Activated CD4-positive, alpha-beta memory T cell treated with anti-CD3 and anti-CD28 coated beads, Interleukin-2, amount 10 ng/mL, durations not matched to agents 7 days and 5 days (primary cell): ENCODE measurements at places on chromosomes 1 and 21. TPM values are rescaled to one million over a fixed set of nuclear protein-coding genes. Genes with fewer than 3 reads are reported as not detected.
A peak's percentile ranks its signal among the peaks of the same experiment; 100 is the strongest.

The RHCE gene
- not detected for total RNA-seq

- DNase-seq = no peak
- peak overlapping the region; percentile 48 for H3K27ac ChIP-seq
- H3K36me3 ChIP-seq = no peaks in the 10 kb centered on the region
- H3K4me1 ChIP-seq = peaks cover 7% of the 10 kb centered on the region
- H3K4me3 ChIP-seq = peak overlapping the region; percentile 33
Observed at GRCh38 chr1:152107984-152108881, 7.0 kb downstream of the TCHH start.

GRCh38 chr1:145711213-145711651 is 4.1 kb upstream of the PDZK1 start:
- no peak for DNase-seq
- peaks cover 1% of the 10 kb centered on the region for H3K4me1 ChIP-seq
- H3K36me3 ChIP-seq = no peaks in the 10 kb centered on the region
- peaks cover 4% of the 10 kb centered on the region for H3K27me3 ChIP-seq
- H3K27ac ChIP-seq = no peak overlapping the region
- H3K4me3 ChIP-seq = no peak overlapping the region

- no peak overlapping the region for H3K27ac ChIP-seq
- no peak for DNase-seq
- no peaks in the 10 kb centered on the region for H3K4me1 ChIP-seq
- no peak overlapping the region for H3K4me3 ChIP-seq
- H3K36me3 ChIP-seq = no peaks in the 10 kb centered on the region
Observed at GRCh38 chr1:69688193-69688592, 120.5 kb downstream of the LRRC7 start.

- H3K4me3 ChIP-seq = no peak overlapping the region
- peaks cover 11% of the 10 kb centered on the region for H3K36me3 ChIP-seq
- H3K4me1 ChIP-seq = peaks cover 67% of the 10 kb centered on the region
- no peak overlapping the region for H3K27ac ChIP-seq
Observed at GRCh38 chr1:41689139-41689538, 204.7 kb upstream of the EDN2 start.

DNA sequence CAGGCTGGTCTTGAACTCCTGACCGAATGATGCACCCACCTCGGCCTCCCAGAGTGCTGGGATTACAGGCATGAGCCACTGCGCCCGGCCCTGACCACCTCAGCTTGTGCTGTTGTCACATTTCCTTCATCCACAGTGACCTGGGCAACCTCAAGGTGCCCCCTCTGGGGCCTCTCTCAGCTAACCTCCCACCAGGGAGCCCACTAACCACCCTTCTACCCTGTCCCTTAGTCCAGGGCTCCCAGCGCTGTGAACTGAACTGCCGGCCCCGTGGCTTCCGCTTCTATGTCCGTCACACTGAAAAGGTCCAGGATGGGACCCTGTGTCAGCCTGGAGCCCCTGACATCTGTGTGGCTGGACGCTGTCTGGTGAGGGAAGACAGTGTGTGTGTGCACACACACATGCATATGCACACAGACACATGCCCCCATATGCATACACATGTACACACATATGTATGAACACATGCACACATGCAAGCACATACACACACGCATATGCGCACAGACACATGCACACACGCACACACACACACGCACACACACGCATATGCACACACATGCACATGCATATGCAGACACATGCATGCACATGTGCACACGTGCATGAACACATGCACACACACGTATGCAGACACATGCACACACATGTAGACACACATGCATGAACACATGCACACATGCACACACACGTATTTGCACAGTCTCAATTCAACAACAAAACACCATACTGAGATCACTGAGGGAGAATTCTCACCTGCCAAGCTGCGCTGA is 6.2 kb downstream of the ADAMTSL4 start:
- H3K4me1 ChIP-seq = peaks cover 37% of the 10 kb centered on the region
- no peak overlapping the region for H3K4me3 ChIP-seq
- H3K36me3 ChIP-seq = no peaks in the 10 kb centered on the region
- peaks cover 1% of the 10 kb centered on the region for H3K27me3 ChIP-seq
- DNase-seq = no peak
